ENCODE measurements at places on chromosomes 11 and 22. TPM values are rescaled to one million over a fixed set of nuclear protein-coding genes. Genes with fewer than 3 reads are reported as not detected.

The PRRG4 gene
- 1.0 TPM for total RNA-seq

The RHOD gene
- not detected for total RNA-seq

The ISX gene
- not detected for total RNA-seq

The NNMT gene
- total RNA-seq: not detected

The ABCC8 gene
- 0.50 TPM for total RNA-seq

The ENTHD1 gene
- 0.14 TPM for total RNA-seq

The PNPLA3 gene
- 0.25 TPM for total RNA-seq

The VSIG10L2 gene
- total RNA-seq: not detected

The CD3D gene
- 495 TPM for total RNA-seq
